ENCODE measurements at places on chromosomes 5 and 9.

DNA sequence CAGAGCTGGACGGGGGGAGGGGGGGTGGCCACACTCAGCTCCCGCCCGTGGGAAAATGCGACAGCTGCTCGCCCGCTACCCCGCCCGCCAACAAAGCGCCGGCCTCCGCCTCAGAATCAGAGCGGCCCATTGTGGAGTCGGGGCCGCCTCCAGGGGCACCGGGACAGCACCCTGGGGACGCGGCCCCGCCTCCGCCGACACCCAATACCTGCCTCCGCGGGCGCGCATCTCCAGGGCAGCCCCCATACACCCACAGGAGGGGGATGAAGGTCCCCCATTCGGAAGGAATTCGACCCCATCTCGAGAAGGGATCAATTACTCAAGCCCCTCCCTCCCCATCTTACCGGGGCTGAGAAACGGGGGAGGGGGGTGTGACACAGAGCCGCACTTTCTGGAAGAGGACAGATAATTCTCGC is 1.3 kb downstream of the NOTCH1 start:
- peak; percentile 79 for DNase-seq

- no peak for DNase-seq
Observed at GRCh38 chr9:32631991-32632390, 3.5 kb downstream of the TAF1L start.

- no peak for DNase-seq
Observed at GRCh38 chr5:108726446-108727235, 21.1 kb upstream of the FER start.

DNA sequence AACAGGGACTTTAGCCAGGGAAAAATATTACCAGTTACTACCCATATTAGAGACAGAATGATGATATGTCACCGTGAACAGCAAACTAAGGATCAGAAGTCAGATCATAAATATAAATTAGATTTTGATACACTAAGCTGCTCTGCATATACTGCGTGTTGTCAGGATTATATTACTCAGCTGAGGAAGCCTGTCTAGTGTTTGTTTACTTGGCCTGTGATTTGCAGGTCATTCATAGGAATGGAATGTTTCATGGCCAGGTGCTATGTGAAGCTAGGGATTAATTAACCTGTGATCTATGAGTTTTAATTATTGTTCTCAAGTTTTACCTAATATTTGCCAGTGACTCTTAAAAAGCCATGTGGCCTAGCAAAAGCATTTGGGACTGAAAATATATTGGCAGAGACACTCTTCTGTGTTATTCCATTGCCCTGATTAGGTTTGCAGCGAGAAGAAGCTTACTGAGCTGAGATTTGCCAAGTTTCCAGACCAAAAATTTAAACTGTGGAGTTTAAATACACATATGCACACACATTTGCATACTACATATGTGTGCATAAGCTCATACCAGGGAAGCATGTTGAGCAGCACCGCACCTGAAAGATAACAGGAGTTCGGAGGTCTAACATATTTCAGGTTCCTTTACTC is 496.3 kb upstream of the GRIA1 start:
- DNase-seq, result no peak

DNA sequence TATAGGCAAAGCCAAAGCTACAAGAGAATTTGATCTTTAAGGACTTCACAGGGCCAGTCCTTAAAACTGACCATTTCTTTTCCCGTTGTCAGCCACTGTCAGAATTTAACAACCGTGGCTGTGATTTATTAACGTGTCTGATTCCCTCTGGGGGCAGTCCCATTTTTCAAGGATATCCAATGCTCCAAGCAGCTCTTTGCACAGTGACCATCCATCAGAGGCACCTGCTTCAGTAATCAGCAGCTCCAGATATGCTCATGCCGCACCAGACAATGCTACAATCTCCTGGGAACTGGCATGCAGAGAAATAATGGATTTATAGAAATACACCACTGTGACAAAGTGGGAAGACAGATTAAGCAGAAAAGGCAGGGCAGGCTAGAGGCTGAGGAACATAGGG is 163.3 kb upstream of the PPP1R2B start:
- no peak for DNase-seq

DNA sequence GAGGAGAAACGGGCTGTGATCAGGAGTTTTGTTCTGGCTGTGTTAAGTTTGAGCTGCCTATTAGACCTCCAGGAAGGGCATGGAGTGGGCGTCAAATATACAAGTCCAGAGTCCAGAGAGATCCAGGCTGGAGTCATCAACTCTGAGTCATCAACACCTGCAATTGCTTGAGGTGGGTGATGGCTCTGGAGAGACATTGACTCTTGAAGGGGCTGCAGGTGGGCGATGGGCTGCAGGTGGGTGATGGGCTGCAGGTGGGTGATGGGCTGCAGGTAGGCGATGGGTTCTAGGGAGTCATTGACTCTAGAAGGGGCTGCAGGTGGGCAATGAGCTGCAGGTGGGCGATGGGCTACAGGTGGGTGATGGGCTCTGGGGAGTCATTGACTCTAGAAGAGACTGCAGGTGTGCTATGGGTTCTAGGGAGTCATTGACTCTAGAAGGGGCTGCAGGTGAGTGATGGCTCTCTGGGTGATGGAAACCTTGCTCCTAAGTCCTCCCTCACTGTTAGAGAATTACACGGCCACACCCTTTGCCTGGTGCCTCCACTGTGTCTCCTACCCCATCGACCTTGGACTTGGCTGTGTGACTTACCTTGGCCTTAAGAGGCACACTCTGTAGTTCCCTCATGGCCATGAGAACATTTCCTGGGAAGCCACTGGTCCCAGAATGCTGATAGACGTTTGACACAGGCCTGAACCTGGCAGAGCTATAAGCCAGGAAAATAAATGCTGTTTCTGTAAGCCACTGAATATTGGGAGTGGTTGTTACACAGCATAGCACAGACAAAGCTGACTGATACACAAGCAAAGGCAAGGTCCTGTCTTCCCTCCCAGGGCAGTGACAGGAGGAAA is 10.4 kb upstream of the FIBCD1 start:
- no peak for DNase-seq

- no peak for DNase-seq
Observed at GRCh38 chr9:73497796-73498195, 346.1 kb downstream of the ANXA1 start.

DNA sequence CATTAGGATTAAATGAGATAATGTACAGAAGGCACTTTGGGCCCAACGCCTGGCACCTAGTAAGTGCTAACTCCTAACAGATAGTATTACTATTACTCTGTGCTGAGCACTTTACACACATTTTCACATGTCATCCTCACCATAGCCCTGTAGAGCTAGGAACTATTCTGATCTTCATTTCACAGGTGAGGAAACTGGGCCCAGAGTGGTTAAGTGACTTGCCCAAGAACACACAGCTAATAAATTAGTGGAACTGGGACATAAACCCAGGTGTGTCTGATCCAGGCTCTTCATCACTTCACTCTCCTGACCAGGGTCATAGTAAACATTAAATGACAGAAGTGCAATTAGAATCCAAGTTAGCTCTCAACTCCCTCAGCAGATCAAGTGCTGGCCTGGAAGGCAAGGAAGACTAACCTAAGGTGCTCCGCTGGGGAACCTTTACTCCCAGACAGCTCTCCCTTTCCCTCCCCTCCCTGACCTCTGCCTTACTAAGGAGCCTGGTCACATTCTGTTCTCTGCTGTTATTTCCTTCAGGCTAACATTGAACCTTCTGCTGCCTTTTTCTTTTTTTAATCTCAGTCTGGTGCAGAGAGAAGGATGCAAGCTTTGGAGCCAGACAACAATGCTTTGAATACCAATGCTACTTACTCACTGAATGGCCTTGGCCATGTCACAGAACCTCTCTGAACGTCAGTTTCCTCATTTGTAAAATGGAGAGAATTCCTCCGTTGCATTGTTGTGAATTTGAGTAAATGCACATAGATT is 4.1 kb upstream of the ADRA1B start:
- no peak for DNase-seq

DNA sequence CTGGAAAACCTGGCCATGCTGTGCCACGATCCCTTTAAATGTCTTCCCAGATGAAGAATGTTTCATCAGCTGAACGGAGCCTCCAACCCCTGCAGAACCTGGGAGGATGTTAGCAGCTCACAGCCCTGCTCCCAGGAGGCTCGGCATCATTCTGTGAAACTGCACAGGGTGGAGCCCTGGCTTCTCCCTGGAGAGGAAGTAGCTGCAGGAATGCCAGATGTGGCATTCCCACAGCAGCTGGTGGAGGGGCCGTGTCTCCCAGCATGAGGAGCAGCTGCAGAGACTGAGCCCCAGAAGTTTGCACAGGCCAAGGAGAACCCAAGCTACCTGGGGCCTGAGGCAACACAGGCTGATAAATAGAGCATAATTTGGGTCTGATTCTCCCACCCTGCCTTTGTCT is 165.8 kb upstream of the MAP3K1 start:
- no peak for DNase-seq

DNA sequence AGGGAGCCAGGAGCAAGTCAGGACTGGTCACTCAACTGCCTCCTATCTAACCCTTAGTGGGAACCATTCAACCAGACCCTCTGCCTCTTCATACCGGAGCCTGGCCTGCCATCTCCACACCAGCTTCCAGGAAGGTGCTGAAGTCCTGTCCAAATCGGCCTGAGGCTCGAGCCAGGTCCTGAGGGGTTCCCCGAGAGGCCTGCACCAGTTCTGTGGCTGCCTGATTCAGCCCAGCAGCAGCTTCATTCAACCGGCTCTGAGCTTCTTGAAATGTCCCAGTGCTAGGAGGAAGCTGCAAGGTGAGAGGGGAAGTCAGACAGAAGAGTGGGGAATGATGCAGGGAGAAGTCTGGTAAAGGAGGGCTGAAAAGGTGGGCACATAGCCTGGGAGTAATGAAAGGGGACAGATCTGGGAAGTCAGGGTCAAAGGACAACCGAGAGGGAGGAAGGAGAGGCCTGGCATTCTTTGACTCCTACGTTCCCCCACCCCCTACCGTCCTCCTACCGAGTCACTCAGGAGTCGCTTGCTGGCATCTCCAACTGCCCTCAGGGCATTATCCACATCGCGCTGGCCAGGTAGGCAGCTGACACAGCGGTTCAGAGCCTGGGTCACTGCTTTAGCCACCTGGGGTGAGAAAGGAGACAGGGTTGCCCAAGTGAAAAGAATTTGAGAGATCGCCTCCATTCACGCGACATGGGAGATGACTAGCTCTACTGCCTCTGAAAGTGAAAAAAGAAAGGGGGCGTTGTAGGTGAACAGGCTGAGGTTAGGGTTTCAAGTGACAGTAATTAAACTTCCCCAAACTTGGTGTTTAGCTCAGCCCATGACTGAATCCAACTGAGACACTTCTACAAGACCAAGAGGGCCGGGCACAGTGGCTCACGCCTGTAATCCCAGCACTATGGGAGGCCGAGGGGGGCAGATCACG is 20.2 kb downstream of the TLN1 start:
- no peak for DNase-seq

DNA sequence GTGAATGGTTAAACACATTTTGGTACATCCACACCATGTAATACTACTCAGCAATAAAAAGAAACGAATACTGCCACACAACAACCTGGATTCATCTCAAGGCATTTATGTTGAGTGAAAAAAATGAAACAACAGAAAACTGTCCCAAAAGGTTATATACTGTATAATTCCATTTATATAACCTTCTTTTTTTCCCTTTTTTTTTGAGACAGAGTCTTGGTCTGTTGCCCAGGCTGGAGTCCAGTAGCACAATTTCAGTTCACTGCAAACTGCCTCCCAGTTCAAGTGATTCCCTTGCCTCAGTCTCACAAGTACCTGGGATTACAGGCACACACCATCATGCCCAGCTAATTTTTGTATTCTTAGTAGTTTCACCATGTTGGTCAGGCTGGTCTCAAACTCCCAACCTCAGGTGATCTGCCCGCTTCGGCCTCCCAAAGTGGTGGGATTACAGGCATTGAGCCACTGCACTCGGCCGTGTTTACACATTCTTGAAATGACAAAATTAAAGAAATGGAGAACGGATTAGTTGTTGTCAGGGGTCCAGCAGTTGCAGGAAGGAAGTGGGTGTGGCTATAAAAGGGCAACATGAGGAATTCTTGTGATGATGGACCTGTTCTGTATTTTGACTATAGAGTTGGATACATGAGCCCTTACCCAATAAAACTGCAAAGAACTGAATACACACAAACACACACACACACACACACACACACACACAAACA is 17.4 kb downstream of the PPP6C start:
- DNase-seq, result no peak

DNA sequence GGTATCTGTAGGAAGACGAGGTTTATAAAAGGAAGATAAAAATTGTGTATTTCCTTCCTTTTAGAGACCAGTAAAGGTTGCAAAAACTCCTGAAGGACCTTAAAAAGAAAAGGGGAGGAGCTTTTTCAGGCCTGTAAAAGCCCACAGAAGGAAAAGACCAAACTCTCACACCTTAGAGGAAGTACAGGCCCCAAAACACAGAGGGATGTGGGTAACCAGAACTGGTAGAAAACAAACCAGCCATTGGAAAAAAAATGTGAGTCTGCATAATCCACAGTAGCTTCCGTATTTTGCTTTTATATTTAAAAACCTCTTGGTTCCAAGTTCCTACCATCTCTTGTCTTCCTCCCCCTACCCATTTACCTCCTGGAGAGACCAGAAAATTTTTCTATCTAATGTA is 8.5 kb downstream of the GIN1 start:
- DNase-seq, result no peak
